ENCODE measurements at places on chromosomes 13 and 19. TPM values are rescaled to one million over a fixed set of nuclear protein-coding genes. Genes with fewer than 3 reads are reported as not detected.

GRCh38 chr19:45676851-45677263 is 8.8 kb downstream of the GIPR start:
- DNase-seq = no peak

DNA sequence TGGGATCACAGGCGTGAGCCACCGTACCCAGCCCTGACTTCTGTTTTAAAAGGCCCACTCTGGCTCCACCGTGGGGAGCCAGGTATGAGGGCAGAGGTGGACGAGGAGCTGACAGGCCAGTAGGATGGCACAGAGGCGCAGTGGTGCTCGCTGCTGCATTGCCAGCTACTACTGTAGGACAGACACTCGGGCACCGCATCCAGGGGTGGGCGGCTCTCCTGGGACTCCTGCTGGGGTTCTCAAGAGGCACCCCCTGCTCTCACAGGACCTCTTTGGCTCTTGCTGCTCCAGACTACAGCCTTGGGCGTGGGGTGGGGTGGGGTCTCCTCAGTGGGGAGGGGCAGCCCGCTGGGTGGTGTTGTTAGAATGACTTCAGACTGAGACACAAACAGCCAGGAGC is 53.4 kb downstream of the LATS2 start:
- DNase-seq = no peak

GRCh38 chr19:6772028-6772865 is at the start of gene VAV1:
Gene VAV1 (plus strand): TSS chr19:6772708. CDS start chr19:6772808, 100 bp downstream.
- DNase-seq = no peak

DNA sequence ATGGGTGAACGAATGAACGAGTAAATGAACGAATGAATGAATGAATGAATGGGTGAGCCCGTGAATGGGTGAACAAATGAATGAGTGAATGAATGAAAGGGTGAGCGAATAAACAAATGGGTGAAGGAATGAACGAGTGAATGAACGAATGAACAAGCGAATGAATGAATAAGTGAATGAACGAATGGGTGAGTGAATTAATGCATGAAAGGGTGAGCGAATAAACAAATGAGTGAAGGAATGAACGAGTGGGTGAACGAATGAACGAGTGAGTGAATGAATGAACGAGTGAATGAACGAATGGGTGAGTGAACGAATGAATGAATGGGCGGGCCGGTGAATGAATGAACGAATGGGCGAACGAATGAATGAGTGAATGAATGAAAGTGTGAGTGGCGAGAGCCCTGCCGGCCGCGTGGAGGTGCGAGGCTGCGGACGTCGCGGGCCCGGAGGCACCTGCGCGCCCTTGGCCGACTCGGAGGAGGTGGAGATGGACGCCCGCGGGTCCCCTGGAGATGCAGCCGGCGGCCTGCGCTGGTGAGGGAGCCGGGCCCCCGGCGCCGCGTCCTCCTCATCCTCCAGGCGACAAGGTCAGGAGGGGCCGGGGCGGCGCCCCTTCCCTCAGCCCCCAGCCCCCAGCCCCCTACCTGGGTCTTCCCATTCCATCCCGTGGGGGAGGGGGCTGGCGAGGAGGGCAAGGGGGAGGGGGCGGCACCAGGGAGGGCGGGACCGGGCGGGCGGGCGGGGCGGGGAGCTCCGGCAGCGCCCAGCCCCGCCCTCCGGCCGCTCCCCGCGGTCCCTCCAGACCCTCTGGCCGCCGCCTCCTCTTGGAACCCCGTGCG is 15.4 kb downstream of the ANKRD24 start:
- no peak for DNase-seq

- no peak for DNase-seq
Observed at GRCh38 chr19:32197896-32198882, 147.2 kb upstream of the ZNF507 start.

- no peak for DNase-seq
Observed at GRCh38 chr19:2548966-2549365, 73.0 kb downstream of the GADD45B start.

DNA sequence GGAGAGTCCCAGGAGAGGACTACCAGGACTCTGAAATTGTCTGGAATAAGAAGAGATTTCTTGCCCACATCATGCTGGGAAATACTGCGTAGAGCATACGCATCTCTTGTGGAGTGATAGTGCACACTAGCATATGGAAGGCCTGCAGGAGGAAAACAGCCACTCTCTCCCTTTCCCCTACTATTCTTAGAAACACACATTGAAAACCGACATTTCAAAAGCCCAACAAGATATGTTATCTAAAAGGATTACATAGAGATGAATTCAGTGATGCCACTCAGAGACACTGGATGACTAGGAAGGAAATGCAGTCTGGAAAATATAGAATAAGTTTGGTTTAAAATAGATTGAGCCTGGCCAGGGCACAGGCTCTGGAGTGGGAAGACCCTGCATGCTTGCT is 388.7 kb upstream of the NBEA start:
- no peak for DNase-seq

- no peak for DNase-seq
Observed at GRCh38 chr19:35812220-35813042, at the start of gene PRODH2. Gene PRODH2 (minus strand): TSS chr19:35812845. CDS start chr19:35812805, 40 bp downstream.

DNA sequence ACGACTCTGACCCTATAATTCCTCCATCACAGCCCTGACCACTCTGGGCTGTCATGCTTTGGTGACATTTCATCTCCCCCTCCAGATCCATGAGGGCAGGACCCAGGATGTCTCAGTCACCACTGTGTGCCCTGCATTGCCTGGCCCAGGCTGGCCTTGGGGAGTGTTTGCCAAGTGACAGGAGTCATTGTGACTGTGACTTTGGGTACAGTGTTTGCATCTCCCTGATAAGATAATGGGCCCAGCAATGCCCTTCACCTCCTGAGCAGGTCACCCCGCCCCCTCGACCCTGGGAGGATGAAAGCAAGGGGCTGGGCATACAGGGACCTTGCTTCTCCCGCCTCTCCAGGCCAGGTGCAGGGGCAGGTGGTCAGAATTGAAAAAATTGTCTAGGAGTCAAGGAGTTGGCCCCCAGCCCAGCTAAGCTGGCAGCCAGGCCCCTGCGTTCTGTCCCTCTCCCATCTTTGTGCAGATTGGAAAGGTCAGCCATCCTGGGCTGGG is 5.9 kb upstream of the ATP4A start:
- DNase-seq = no peak

GRCh38 chr19:4583961-4584669 is 24.6 kb upstream of the SEMA6B start:
- DNase-seq = peak; percentile 81

Gene FGF14
- polyA plus RNA-seq = 0.55 TPM

Gene LAIR1
- polyA plus RNA-seq = 8.1 TPM

Gene RAB4B
- polyA plus RNA-seq = 9.2 TPM

Gene CYSLTR2
- polyA plus RNA-seq = 0.35 TPM

Gene SLITRK5
- 2.7 TPM for polyA plus RNA-seq

Gene OLFM2
- polyA plus RNA-seq = 27.2 TPM
